ENCODE measurements at places on chromosomes 7 and 10.

- peaks cover 45% of the 10 kb centered on the region for H3K4me1 ChIP-seq
- peak; percentile 62 for DNase-seq
- peak overlapping the region; percentile 92 for H3K27ac ChIP-seq
Measured at GRCh38 chr10:79285315-79286197, 61.7 kb upstream of the PPIF start.

DNA sequence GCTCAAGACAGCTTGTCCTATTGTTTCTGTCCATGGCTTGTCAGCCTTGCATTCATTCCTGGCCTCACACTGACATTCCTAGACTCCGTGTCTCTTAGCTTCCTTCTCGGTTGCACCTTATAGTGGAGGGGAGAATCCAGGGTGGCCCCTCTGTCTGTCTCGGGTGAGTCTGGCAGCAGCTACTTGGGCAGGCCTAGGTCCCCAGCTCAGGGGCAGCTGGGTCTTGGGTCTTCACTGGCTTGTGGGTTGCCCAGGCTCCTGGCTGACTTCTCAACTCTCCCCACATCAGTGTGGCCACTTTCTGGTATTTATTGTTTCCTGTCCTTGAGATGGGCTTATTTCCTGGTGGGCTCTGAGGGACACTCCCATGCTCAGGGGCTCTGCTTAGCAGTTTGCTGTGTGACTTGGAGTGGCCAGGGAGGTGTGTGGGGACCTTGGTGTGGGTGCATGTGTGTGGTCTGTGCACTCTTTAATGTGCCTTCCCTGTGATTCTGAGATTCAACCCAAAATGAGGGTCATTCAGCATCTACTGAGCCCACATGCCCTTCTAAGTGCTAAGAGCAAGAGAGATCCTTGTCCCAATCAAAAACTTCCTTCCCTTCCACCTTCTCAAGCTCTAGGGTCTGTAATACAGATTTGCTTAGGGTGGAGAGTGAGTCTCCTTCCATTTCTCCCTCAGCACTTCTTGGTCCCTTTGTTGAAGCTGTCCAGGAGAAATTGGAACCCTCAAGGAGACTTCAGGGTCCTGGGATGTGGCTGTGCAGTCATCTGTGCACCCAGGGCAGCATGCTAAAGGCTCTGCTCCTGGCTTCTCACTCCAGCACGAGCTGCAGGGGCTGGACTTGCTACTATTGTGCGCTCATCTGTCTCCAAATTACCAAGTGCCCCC, 20.1 kb downstream of the UPP1 start:
- no peaks in the 10 kb centered on the region for H3K27me3 ChIP-seq
- DNase-seq = no peak
- peaks cover 56% of the 10 kb centered on the region for H3K36me3 ChIP-seq
- peaks cover 11% of the 10 kb centered on the region for H3K4me1 ChIP-seq

DNA sequence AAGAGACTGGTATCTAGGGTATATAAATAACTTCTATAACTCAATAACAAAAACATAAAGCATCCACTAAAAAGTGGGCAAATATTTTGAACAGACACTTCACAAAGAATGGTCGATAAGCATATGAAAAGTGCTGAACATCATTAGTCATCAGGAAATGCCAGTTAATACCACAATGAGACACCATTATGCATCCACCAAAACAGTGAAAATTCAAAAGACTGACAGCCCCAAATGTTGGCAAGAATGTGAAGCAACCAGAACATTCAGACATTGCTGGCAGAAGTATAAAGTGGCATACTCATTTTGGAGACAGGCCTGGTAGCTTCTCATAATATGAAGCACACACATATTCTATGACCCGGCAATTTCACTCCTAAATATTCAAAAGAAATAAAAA, 26.5 kb upstream of the GSAP start:
- H3K27ac ChIP-seq = no peak overlapping the region
- H3K36me3 ChIP-seq = no peaks in the 10 kb centered on the region
- H3K4me1 ChIP-seq = peaks cover 8% of the 10 kb centered on the region
- no peak overlapping the region for H3K4me3 ChIP-seq
- H3K27me3 ChIP-seq = no peaks in the 10 kb centered on the region

DNA sequence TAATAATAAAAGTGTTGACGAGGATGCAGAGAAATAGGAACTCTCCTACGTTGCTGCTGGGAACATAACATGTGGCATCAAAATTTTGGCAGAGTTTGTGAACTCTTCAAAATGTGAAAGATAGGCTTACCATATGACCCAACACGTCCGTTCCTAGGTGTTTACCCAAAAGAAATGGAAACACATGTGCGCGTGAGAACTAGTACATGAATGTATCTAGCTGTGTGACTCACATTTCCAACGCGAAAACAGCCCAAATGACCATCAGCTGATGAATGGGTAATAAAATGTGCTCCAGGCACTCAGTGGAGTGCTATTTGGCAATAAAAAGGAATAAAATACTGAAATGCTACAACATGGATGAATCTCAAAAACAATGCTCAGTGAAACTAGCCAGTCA, 10.4 kb upstream of the ELFN1 start:
- H3K4me1 ChIP-seq = no peaks in the 10 kb centered on the region
- H3K36me3 ChIP-seq = no peaks in the 10 kb centered on the region
- no peak overlapping the region for H3K27ac ChIP-seq
- no peak for DNase-seq

GRCh38 chr10:3364768-3365480, 192.3 kb upstream of the PITRM1 start:
- no peak overlapping the region for H3K4me3 ChIP-seq
- no peak overlapping the region for H3K27ac ChIP-seq
- H3K4me1 ChIP-seq = peaks cover 5% of the 10 kb centered on the region
- DNase-seq = no peak

GRCh38 chr10:130430852-130431704, 294.9 kb downstream of the GLRX3 start:
- H3K27ac ChIP-seq = no peak overlapping the region
- H3K36me3 ChIP-seq = no peaks in the 10 kb centered on the region
- no peak for DNase-seq
- no peaks in the 10 kb centered on the region for H3K27me3 ChIP-seq

DNA sequence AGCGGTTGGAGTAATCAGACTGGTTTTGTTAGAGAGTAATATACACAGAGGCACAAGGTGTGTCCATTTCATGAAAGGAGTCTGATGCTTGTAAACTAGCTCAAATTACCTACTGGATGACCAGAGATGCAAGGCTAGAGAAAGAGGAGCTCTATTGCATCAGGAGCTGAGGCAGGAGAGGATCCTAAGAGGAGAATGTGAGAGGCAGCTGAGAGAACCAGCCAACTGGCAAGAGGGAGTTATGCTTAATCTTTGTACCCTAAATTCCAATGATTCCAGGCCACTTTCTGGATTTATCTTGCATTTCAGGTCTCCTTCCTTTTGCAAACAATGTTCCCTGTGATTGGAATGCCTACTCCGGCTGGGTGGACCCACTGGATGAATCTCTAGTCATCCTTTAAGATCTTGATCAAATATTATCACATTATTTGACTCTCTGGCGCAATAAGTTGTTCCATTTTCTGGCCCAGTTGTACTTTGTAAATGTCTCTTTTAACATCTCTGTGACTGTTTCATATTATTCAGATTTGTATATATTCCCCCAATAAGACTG, 57.5 kb upstream of the PTPN12 start:
- no peaks in the 10 kb centered on the region for H3K27me3 ChIP-seq
- H3K36me3 ChIP-seq = no peaks in the 10 kb centered on the region
- no peak overlapping the region for H3K4me3 ChIP-seq
- peaks cover 8% of the 10 kb centered on the region for H3K4me1 ChIP-seq
- no peak overlapping the region for H3K27ac ChIP-seq

- H3K4me3 ChIP-seq = no peak overlapping the region
- peaks cover 6% of the 10 kb centered on the region for H3K4me1 ChIP-seq
- DNase-seq = no peak
- H3K27me3 ChIP-seq = no peaks in the 10 kb centered on the region
- no peak overlapping the region for H3K27ac ChIP-seq
Measured at GRCh38 chr7:128017862-128018845, 13.1 kb downstream of the LRRC4 start.

DNA sequence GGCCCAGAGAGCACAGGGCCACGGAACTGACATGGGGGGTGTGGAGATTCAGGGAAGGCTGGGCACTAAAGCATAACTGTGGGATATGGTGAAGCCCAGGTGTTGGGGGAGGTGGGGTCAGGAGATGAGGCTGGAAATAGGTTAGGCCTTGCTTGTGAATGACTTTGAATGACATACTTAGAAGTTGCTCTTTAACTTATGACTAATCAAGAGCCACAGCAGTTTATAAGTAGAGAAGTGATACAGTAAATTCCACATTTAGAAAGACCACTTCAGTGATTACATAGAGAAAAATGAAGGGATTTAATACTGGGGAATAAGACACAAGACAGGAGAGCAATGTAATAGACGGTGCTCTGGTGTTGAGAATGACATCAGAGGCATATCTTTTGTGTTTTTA, 120.8 kb upstream of the SEC61G start:
- H3K27ac ChIP-seq = no peak overlapping the region
- no peaks in the 10 kb centered on the region for H3K4me1 ChIP-seq
- no peak for DNase-seq
- H3K4me3 ChIP-seq = no peak overlapping the region
- no peaks in the 10 kb centered on the region for H3K36me3 ChIP-seq

DNA sequence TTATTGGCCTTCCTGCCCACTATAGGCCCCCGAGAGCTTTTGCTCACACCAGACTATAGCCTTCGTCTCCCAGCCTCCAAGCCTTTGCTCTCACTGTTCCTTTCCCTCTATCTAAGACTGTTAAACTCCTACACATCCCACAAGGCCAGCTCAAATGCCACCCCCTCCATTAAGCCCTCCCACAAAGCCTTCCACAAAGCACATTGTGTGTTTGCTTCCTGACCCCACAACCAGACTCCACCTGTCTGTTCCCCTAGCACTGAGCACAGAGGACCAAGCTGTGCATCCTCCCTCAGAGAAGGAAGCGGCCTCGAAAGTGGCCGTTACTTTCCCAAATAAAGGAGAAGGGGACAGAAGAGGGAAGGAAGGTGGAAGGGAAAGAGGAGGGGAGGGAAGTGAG, 1.3 kb downstream of the LOXL4 start:
- peaks cover 2% of the 10 kb centered on the region for H3K4me1 ChIP-seq
- peaks cover 49% of the 10 kb centered on the region for H3K27me3 ChIP-seq
- no peak for DNase-seq
- H3K4me3 ChIP-seq = no peak overlapping the region
- no peaks in the 10 kb centered on the region for H3K36me3 ChIP-seq

DNA sequence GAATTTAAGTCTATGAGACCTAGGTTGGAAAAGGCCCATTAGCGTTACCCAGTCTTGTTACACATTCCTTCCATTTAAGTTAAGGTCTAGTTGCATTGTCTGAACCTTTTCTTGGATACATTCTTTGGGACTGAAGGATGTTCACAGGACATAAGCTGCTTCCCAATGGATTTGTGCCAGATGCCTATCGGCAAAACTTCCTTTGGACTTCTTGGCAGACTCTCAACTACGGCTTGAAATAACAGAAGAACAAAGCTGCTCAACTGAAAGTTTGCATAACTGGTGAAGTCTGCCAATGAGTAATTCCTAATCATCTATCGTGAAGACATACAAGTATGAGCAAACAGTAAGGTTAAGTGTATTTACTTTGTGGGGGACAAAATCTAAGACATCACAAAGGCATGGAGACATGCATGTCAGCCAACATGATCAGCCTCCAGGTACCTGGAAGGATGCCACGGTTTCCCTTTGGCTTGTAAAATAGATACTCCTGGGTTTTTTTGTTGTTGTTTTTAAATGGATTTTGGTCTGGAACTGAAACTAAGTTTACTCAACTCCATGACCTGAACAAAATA, 35.4 kb downstream of the MALSU1 start:
- peaks cover 20% of the 10 kb centered on the region for H3K27me3 ChIP-seq
- no peaks in the 10 kb centered on the region for H3K36me3 ChIP-seq
- DNase-seq = no peak
- no peak overlapping the region for H3K4me3 ChIP-seq
- H3K27ac ChIP-seq = no peak overlapping the region

- no peaks in the 10 kb centered on the region for H3K36me3 ChIP-seq
- H3K27me3 ChIP-seq = peaks cover 33% of the 10 kb centered on the region
- H3K27ac ChIP-seq = no peak overlapping the region
- H3K4me3 ChIP-seq = no peak overlapping the region
- no peaks in the 10 kb centered on the region for H3K4me1 ChIP-seq
Measured at GRCh38 chr7:45290880-45291279, 133.3 kb downstream of the RAMP3 start.

DNA sequence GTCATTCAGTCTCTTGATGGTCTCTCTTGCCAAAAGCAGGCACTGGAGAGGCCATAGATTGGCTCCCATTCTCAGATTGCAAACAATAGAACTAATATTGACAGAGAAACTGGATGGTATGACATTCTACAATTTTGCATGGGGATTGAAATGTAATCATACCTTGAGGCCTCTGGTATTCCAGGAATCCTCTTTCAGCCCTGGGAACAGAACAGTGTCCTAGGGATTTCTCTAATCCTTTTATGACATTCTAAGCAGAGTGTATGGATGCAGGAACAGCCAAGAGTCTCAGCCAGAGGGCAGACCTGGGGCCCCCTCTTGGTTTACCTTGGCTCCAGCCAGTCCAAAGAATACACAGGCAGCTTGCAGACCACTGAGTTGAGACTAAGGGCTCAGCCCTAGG, 206.4 kb downstream of the KCNMA1 start:
- no peak for DNase-seq
- no peak overlapping the region for H3K4me3 ChIP-seq
- peaks cover 9% of the 10 kb centered on the region for H3K27me3 ChIP-seq
- H3K27ac ChIP-seq = no peak overlapping the region
- H3K36me3 ChIP-seq = no peaks in the 10 kb centered on the region

DNA sequence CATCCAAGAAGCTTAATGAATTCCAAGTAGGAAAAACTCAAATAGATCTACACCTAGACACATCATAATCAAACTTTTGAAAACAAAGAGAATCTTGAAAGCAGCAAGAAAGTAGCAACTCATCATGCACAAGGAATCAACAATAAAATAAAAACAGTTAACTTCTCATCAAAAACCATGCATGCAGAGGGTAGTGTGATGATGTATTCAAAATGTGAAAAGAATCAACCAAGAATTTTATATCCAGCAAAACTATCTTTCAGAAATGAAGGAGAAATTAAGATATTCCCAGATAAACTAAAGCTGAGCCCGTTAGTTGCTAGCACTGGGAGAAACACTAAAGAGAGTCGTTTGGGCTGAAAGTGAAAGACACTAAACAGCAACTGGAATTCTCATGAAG, 4.3 kb upstream of the PARP12 start:
- no peaks in the 10 kb centered on the region for H3K27me3 ChIP-seq
- DNase-seq = no peak
- H3K27ac ChIP-seq = no peak overlapping the region
- peaks cover 19% of the 10 kb centered on the region for H3K4me1 ChIP-seq
- no peak overlapping the region for H3K4me3 ChIP-seq
- peaks cover 11% of the 10 kb centered on the region for H3K36me3 ChIP-seq

DNA sequence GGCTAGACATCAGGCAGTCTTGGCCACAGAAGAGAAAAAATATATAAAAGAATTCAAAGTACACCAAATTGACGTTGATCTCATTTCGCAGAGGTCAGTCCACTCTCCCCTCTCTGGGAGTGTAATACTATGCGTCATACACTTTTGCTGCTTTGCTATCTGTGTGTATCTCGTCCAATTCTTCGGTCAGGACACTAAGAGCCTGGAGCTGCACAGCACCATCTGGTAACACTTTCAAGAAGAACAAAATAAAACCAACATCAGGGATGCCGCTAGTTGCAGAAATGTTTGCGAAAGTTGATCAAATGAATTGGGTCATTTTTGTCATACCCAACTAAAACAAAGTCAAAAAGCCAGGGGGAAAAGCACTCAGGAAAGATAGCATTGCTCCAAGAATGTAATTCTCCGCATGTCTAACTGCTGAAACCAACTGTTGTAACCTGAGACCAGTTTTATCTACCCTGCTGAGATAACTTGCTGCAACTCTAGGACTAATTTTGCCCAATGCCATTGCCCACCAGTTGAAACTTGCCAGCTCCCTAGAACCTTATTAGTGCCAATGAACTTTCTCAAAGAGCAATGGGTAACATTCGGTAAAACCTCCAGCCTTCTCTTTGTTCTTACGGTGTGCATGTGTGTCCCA, 23.0 kb downstream of the TMEM176A start:
- peaks cover 29% of the 10 kb centered on the region for H3K27me3 ChIP-seq
- H3K4me3 ChIP-seq = no peak overlapping the region
- no peak for DNase-seq
- H3K4me1 ChIP-seq = peaks cover 2% of the 10 kb centered on the region
